Right forelimb (tissue), 1 donor: ENCODE measurements at places on chromosomes 6 and 20.

- no peak for DNase-seq
Observed at GRCh38 chr6:159853754-159854153, 37.0 kb upstream of the MAS1 start.

DNA sequence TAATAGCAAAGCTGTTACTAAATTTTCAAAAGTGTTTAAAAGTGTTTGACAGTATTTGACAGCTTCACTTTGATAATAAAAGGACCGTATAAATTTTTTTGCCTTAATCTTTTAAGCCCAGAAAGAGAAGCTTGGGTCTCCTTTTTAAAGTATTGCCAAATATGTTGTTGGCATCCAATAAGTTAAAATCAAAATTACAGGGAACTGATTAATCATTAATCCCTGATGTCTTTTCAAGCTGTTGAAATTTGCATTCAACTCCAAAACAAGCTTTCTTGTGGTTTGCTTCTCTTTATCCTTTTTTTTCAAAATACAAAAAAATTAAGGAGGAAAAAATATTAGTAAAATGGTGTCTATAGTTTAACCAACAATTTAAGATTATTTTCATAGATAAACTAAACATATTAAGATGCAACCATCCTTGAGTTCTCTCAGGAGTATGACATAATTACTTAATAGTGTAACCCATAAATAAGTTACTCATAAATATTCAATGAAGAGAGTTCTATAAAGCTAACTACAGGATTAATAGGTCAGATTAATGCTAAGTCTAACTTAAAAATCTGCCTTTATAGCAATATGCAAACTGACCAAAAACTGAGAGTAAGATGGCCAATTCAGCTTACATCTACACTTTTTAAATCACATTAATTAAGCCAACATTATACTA is 27.0 kb upstream of the CALHM6 start:
- DNase-seq, result no peak

DNA sequence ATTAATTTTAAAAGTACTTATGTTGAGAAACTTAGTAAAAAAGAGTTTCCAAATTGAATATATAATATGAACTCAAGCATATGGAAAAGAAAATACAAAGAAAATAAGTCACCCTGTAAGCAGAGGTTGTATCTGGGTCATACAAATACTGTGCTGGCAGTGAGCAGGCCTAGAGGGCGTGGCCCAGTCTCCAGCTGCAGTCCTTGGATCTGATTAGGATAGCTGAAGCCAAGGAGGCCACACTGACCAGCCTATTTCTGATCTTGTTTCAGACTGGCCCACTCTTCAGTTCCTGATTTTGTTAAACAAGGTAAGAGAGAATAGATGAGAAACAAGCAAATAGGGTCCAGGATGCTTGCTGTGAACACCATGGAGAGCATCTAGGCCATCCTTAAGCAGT is 228.8 kb downstream of the EPM2A start:
- no peak for DNase-seq

DNA sequence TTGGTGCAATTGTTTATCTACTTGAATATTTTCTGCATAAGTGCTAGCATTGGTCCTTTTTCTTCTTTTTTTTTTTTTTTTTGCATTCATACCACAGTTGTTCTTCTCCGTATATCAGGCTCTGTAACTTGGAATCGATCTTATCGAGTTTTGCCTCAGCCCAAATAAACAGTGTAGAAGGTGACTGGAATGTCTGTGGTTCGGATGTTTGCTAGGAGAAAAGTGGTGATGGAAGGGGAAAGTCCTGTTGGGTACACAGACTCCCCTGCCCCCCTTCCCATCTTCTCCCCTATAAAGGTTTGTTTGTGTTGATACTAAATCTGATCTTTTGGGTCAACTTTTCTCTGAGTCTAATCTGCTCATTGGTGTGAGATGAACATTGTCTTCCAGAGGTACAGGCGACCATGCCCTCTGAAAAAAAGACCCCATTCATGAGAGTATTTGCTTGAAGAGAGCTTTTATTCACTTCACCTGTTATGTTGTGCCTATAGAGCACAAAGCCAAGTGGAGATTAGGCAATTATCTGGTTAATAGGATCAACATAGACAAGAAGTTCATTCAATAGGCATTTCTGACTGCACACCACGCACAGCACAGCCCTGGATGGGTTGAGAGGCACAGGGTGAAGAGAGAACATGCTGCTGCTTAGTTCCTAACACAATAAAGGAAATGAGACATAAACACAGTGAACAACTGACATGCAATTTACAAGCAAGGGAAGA is 620.0 kb downstream of the PKHD1 start:
- DNase-seq, result no peak

GRCh38 chr6:105759946-105760345 is 326.2 kb upstream of the PRDM1 start:
- no peak for DNase-seq

DNA sequence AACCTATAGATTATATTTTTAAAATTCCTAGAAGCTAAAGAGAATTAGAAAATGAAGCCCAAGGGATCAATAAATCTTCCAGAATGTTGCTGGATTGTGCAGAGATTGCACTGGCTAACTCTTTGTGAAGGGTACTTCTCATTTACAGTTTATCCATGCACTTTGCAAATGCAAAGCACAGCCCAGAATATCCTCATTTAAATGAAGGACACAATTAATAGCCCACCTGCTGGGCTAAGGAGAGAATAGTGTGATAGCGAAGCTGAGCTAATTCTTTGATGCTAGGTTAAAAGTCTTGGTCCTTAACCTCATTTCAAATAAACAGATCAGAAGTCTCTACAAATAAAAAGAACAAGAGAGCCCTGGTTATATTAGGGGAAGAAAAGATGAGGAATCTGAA is 72.5 kb downstream of the SMPDL3A start:
- DNase-seq, result no peak
